ENCODE measurements at places on chromosomes 4 and X. TPM values are rescaled to one million over a fixed set of nuclear protein-coding genes. Genes with fewer than 3 reads are reported as not detected.

The NCAPG gene
- total RNA-seq = 40.9 TPM

The CLIC2 gene
- total RNA-seq = 0.56 TPM

The CENPVL3 gene
- 4.8 TPM for total RNA-seq

DNA sequence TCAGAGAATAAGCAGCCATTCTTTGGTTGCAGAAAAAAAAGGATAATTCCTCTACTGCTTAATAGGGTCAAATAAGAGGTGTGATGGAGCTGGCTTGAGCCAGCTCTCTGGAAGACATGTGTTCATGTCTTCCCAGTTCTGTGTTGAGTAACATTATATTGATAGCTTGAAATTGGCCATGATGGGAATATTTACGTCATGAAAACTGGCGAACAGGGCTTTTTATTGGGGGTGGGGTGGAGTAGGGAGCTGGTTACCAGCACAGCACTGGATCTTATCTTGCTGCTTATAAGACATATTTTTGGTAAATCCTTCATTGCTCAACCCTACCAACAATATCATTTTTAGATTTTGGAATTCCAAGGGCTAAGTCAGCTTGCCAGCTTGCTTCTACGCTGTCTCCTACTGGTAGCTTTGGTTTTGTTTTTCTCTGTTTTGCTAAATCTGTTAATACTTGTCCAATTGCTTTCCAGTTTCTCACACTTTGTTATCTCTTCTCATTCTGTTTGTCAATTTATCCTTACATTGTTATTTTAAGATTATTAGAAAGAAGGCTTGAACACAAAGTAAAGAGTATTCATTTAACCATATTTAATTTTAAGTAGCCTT is 25.3 kb upstream of the GBA3 start:
- no peaks in the 10 kb centered on the region for H3K27me3 ChIP-seq
- no peaks in the 10 kb centered on the region for H3K4me1 ChIP-seq
- no peak overlapping the region for H3K4me3 ChIP-seq
- no peaks in the 10 kb centered on the region for H3K36me3 ChIP-seq
- DNase-seq = no peak
- no peak overlapping the region for H3K27ac ChIP-seq

GRCh38 chrX:95509474-95509873 is 1175.2 kb upstream of the DIAPH2 start:
- H3K36me3 ChIP-seq = no peaks in the 10 kb centered on the region
- peaks cover 3% of the 10 kb centered on the region for H3K4me1 ChIP-seq
